ENCODE measurements at places on chromosomes 1 and 21.

- no peak for DNase-seq
Observed at GRCh38 chr1:205493241-205494085, 11.0 kb upstream of the CDK18 start.

DNA sequence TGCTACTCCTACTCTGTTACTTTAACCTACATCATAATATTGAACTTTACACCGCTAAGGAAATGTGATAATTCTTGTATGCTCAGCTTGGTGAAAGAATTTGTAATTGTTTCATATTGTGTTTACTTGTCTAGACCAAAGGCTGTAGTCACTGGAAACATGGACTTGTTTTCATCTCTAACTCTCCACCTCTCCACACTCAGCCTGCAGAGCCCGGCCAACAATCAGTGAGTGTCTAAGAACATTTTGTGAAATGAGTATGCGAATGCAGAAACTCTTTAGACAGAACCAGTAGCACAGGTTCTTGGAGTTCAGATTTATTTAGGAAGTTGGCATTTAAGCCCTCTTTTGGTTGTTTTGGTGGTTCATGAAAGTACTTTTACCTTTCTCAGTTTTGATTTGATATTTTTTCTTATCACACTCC is 3.2 kb upstream of the RWDD3 start:
- DNase-seq = no peak

DNA sequence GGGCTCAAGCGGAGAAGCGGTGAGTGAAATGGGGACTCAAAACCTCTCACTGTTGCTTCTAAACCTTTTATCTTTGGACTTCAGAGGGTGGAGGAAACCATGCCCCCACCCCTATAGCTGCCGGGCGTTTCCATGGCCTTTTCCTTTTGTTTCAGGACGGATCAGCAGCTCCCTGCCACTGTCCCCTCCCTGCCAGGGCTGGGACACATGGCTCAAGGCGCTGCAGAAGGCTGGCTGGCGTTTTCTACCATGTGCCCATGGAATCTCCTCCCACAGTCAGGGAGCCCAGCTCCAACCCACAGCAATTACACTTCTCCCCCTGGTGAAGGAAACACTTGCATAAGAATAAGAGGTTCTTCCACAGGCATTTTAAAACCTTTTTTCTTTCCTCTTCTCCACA is 812.7 kb downstream of the PLA2G4A start:
- no peak for DNase-seq

GRCh38 chr1:25243907-25244306 is 3.3 kb downstream of the RSRP1 start:
- DNase-seq = no peak

DNA sequence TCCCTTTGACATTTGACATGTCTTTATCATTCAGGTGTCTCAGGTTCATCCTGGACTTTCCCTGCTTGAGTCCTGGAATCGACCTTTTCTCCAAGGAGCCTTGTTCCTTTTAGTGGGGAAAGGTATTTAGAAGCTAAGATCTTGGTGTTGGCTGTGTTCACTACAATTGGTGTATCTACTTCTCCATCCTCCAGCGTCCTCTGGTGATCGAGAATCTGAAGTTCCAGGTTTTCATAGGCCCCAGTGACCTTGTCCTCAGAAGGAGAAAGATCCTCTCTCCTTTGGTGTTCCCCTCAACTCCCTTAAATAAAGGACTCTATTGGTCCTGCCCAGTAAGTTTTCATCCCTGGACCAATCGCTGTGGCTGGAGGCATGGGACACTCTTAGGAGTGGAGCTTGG is 22.1 kb downstream of the MROH7 start:
- no peak for DNase-seq

DNA sequence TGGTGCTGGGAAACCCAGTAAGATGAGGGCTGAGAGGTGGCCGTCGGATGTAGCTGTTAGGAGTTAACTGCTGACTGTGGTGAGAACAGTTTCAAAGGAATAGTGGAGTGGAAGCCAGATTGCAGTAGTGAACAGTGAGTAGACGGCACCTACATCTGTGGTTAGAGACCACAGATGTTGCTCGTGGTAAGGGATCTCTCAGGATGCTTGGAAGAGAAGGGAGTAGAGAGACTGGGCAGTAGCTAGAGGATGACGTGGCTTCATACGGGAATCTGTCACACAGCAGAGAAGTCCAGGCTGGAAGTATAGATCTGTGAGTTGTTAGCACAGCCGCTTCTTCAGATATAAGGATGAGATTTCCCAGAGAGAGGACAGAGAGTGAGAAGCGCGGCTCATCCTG is 7.8 kb upstream of the ARTN start:
- no peak for DNase-seq

GRCh38 chr1:11129649-11130390 is 30.2 kb upstream of the EXOSC10 start:
- DNase-seq = no peak

DNA sequence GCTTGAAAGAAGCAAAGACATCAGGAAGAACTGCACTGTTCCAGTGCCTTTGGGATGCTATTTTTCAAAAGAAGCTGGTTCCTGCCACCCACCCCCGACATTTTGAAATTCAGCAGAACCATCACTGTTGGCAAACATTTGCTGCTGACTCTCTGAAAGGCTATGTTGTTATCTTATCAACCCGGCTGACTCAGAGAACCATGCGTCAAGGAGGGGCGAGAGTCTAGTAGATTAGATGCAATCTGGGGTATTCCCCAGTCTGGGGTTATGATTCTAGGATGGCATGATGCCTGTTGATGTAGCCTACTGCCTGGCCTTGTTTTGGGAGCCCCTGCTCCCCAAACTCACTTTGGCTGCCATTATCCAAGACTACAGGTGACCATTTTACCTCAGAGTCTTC is 267.8 kb upstream of the RUNX1 start:
- DNase-seq = no peak
